ENCODE measurements at places on chromosomes 12 and 14.

DNA sequence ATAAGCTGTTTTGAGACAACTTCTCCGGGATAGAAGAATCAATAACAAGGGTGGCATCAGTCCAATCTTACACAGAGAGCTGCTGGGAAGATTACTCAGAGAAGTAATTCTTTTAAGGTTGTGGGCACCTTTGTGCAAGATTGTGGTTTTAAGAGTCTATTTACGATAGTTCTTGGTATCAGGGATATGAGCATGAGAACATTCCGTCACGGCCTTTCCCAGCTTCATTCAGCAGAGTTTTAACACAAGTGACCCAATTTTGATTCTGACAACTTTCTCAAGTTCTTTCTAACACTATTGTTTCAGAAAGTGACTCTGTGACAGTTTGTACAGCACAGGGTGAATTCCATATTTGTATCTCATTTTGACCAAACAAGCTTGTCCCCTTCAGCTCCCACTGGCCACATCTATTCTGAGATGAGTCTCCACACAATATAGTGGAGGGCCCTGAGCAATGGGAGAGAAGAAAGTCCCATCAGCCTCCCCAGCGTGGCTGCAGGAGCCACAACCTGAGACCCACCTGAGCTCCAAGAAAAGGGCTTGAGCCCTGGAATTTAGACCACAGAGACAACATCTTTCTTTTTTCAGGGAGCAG is 869.2 kb downstream of the TMEM121 start:
- peak; percentile 72 for DNase-seq

DNA sequence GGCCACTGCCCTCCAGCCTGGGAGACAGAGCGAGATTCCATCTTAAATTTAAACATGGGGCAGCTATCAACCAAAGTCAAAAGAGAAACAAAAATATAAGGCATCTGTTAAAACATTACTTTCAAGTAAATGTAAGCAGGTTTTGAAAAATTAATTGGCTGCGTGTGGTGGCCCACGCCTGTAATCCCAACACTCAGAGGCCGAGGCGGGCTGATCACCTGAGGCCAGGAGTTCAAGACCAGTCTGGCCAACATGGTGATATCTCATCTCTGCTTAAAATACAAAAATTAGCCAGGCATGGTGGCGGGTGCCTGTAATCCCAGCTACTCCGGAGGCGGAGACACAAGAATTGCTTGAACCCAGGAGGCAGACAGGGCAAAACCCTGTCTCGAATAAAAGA is 82.7 kb downstream of the PLEKHA5 start:
- DNase-seq = no peak

GRCh38 chr14:66306101-66306500 is 180.1 kb upstream of the CCDC196 start:
- no peak for DNase-seq

GRCh38 chr14:98769326-98769725 is 502.7 kb downstream of the BCL11B start:
- no peak for DNase-seq

DNA sequence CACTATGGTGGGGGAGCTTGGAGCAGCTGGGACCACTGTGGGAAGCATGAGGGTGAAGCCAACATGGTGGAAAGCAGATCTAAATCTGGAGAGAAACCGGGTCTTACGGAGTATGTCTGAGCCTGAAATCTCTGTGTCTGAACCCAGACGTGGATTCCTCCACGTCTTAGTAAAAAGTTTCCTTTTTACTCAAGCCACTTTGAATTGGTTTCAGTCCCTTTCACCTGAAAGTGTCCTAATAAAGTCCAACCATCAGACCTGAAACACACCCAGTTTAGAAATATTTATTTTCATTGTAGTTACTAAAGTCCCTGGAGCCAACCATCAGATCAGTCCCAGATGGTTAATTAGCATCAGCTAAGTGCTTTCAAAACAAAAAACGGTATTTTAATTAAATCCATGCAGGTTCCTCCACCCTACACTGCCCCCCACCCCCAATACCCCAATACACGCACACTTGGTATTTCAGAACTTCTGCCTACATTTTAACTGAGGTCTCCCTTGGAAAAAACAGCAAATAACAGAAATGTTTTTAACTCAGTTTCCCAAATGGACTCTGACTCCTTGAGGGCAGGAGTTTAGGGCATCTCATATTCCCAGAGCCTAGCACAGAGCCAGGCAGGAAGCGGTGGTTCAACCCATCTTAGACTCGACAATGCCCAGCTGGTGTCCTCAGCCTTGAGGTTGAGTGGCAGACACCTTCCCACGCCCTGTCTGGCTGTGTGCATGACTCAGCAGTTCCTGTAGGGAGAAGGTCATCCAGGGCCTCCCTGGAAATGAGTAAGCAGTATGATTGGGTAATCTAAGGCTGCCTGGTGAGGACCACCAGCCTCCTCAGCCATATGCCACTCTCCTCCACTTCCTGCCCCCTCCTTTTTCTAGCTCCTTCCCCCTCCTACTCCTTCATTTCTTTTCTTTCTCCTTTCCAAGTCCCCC is 175.8 kb downstream of the TTC8 start:
- peak; percentile 48 for DNase-seq
